Activated gamma-delta T cell treated with anti-CD3 and anti-CD28 coated beads, Interleukin-2, amount 50 U/mL, for 16 hours (primary cell): ENCODE measurements at places on chromosomes 4 and X.

- no peak for DNase-seq
These were observed 134.9 kb upstream of the LEF1 start for GRCh38 chr4:108303488-108304177.

- DNase-seq, result no peak
These were observed 19.8 kb upstream of the SHISA3 start for GRCh38 chr4:42377497-42377896.

DNA sequence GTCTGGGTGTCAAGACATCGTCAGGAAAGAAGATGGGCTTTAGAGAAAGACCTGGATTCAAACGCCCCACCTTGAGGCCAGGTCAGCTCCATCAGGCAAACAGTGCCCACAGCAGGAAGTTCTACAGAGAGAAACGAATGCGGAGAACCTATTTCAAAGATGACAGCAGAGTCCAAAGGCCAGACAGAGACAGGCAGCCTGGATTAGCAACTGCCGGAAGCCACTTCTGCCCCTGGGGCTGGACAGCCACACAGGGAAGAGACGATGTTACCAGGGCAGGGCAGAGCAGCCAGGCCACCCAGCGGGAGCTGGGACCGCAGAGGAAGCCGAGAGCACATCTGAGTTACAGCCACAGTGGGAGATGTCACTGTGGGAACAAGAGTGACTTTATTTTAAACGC lies 1.2 kb downstream of the C4orf50 start:
- DNase-seq, result no peak

GRCh38 chr4:82394896-82395295 lies 21.1 kb upstream of the HNRNPD start:
- no peak for DNase-seq

DNA sequence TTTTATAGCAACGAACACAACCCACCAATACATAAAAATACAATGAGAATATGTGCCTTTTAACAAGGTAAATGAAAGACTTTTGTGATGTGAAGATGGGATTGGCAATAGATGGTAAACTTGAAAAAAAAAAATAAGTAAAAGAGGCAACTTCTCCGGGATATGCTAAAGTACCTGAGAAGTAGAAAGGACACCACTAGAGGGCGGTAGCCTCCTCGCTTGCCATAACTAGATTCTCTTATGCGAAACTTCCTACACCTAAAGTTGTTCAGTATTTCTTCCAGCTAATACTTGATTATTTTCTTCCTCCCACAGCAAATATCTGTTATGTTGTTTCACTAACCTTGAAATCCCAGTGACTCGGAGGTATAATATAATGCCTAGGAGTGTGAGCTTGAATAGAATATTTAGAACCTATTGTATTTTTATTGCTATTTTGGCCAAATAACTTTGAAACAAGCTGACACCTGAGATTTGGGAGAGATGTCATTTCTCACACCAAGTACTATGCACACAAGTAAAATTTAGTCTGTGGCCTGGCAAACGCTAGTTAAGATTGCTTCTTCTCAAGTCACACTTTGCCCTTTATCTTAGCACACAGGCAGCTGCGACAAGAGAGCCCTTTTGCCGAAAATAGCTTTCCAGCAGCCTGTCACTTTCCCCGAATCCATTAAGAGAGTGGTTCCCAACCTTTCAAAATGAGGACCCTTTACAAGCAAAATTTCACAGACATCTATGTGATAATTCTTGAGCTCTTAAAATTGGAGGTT lies 44.9 kb upstream of the PDLIM5 start:
- DNase-seq, result peak; percentile 42

GRCh38 chrX:49059201-49059600 lies 402 bp downstream of the CCDC120 start:
- no peak for DNase-seq

DNA sequence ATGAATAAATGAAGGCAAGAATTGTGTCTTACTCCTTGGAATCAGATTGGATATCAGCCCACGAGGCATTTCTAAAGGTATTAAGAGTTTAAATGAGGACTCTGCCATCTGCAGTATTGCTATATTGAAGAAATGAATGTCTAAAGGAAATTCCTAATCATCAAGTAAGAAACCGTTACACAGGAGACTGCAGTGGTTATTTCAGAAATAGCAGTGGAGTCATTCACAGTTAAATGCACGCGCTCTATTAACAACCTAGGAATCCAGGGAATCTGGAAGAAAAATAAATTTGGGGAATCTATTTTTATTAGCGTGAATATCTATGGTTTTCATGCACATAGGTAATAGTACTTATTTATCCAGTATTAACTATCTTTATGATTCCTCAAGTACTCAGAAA lies 334.2 kb downstream of the TENM3 start:
- no peak for DNase-seq

- DNase-seq, result no peak
These were observed at the start of gene TRPC3 for GRCh38 chr4:121951521-121952110. TRPC3 (minus strand) TSS chr4:121952060; CDS start chr4:121951680, 380 bp downstream.

GRCh38 chr4:165874791-165875371 lies 1.8 kb downstream of the TLL1 start:
- no peak for DNase-seq

GRCh38 chr4:159344877-159345276 lies 242.0 kb downstream of the RAPGEF2 start:
- no peak for DNase-seq

DNA sequence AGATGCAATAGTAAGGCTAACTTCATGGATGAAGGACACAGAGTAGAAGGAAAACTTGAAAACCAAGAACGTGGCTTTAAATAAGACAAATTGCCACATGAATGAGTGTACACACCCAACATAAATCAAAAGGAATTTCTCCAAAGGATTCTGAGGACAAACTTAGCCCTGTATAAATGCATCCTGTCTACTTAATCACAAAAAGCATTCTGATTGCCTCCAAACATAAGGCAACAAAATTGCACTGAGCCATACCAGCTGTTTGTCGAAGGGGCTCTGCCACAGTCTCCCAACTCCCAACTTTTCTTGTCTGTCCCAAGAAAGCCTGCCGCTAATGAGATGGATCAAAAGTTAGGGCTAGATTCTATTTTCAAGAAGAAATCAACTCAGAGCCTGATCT lies 194.3 kb downstream of the SOWAHB start:
- DNase-seq, result no peak

- DNase-seq, result no peak
These were observed 63.3 kb upstream of the PRPS1 start for GRCh38 chrX:107565015-107565414.

- no peak for DNase-seq
These were observed 20.3 kb downstream of the SMS start for GRCh38 chrX:21960569-21961541.

- DNase-seq, result no peak
These were observed 237.6 kb downstream of the SCFD2 start for GRCh38 chr4:53128231-53128630.

GRCh38 chrX:74498924-74499323 lies 77.6 kb downstream of the SLC16A2 start:
- DNase-seq, result no peak

- no peak for DNase-seq
These were observed 63.0 kb downstream of the SEC24D start for GRCh38 chr4:118772767-118773428.

- no peak for DNase-seq
These were observed 11.0 kb downstream of the TENM3 start for GRCh38 chr4:182254026-182254780.

DNA sequence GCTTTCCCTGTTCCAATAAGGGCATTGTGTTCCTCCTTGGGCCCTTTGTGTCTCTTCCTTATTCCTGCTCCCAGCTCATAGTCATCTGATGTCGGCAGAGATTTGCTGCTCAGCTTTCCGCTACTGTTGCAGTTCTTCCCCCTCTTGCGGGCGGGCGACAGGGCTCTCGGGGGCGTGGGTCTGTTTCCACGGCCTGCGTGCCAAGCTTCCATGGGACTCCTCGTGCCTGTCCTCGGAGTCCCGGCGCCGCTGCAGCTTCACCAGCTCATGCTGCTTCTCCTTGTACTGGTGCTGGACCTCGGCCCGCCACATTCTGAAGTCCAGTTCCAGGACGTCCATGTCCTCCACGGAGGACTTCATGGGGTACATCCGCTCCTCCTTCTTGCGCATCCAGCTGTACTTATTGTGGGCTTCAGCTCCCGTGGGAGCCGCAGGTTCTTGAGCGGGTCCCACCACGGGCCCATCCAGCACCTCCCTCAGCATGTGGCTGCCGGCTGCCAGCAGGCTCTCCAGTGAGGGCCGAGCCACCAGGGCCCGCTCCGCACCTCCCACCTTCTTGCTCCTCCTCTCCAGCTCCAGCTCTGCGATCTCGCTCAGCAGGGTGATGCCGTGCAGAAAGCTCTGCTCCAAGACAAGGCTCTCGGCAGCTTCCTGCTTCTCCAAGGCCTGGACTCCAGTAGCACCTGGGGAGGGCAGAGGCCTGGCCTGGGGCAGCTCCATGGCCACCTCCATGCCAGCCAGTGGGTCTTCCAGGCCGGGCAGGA lies 74.1 kb upstream of the UCP1 start:
- DNase-seq, result no peak

- DNase-seq, result no peak
These were observed 19.2 kb downstream of the MED28 start for GRCh38 chr4:17633600-17633999.

DNA sequence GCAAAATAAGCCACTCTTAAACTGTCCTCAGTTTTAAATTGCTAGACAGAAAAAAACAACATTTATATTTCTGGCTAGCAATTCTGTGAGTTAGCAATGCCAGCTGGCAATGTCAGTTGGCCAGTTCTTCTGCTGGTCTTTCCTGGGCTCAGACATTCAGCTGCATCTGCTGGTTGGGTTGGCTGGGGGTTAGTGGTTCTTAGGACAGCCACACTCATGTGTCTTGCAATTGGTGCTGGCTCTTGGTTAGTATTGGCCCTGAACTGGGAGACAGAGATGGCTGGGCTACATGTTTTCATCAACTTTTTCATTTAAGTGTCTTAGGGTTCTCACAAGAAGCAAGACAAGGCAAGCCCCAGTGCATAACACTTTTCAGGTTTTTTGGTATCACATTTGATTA lies 48.0 kb upstream of the PDLIM5 start:
- no peak for DNase-seq

DNA sequence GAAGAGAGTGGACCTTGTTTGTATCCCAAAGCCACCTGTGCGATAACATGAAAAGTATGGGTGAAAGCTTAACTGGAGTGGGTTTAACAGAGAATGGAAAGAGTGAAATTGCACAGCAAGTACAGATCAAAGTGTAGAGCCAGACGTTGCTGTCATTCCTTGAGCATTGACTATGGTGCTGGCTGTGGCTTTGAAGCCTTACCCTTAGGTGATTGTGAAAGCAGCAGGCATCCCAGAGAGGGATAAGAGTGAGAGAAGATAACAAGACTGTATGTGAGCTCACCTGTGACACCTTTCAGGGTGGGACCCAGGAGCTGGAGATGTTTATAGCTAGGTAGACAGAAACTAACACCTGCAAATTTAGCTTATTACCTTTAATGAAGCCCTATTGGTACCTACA lies 77.6 kb downstream of the CFAP299 start:
- DNase-seq, result no peak

DNA sequence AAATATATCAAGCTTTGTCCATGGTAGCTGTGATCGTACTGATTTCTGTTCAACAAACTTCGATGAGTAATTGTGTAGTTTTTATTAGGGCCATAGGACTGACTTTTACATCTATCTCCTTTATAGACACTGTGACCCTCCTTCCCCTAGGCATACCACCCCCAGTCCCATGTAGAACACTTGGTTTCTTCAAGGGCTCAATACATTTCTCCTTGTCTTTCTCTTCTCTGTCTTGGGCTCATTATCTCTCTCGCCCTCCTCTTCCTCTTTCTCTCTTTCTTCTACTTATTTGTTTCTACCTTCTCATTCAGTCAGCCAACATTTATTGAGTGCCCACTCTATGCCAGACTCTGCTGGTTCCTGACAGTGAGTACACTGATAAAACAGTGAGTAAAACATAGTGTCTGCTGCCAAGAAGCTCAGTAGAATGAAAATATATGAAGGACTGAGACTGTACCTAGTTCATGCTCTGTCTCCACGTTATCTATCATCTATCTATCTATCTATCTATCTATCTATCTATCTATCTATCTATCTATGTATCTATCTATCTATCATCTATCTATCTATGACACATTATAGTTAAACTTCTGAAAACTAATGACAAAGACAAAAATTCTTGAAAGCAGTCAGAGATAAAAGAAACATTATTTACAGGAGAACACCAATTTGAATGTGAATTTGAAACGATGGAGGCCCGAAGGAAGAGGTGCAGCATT lies 122.8 kb downstream of the RBMX2 start:
- DNase-seq, result no peak

GRCh38 chr4:41635441-41635840 lies 97.5 kb downstream of the LIMCH1 start:
- no peak for DNase-seq

- DNase-seq, result no peak
These were observed 26.8 kb upstream of the SPARCL1 start for GRCh38 chr4:87555773-87556619.

GRCh38 chr4:6694177-6694901 lies 661 bp downstream of the S100P start:
- no peak for DNase-seq

DNA sequence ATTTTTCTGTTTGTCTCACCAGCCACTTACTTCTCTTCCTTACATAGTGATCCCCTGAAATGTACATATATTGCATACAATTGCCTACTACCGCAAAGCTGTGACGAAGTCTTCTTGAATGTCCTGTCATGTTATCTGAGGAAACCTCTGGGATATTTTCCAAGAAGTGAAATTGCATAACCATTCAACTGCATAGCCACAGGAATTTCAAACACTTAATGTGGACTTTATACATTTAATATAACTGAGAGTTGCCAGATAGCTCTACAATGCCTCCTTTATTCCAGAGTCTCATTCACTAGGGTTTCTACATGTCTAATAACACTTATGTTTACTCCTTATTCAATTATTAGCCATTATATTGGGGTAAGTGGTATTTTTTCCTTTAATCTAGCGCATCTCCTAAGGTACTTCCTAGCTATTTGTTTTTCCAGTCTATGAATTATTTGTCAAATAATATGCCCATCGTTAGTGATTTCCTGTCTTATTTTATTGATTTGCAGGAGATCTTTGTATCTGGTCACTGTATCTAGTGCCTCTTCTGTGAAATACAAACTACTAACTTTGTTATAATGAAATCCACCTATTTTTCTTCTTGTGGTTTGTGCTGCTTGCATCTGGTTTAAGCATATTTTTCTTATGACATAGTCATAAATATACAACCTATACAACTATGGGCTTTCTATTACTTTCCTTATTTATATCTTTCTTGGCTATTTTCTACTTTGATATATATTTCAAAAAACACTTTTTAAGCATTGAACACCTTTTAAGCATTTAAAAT lies 69.2 kb upstream of the GRID2 start:
- no peak for DNase-seq

DNA sequence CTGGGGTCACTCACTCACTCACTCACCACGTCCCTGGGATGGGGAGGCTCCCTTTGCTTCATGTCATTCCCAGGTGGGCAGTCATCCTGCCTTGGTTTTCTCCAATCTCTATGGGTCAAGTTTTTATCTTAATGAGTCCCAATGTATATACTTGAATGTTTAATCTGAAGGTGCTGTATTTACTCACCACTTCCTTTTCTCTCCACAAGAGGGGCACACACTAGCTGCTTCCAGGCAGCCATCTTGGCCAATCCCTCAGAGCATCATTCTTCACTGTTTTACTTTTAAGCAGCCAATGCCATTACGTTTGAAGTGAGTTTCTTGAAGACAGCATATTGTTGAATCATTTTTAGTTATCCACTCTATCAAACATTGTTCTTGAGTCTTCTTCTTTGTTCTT lies 153.4 kb upstream of the ARSJ start:
- no peak for DNase-seq

GRCh38 chr4:39435659-39436563 lies 22.8 kb downstream of the RPL9 start:
- no peak for DNase-seq

GRCh38 chrX:153646620-153647373 lies at the start of gene DUSP9:
DUSP9 (plus strand) TSS chrX:153647203; CDS start chrX:153647954, 751 bp downstream.
- DNase-seq, result no peak
